BJ (cell line): ENCODE measurements at places on chromosomes 16 and 17.

- DNase-seq: no peak
These were observed 599.6 kb downstream of the TMEM114 start for GRCh38 chr16:7990626-7991260.

DNA sequence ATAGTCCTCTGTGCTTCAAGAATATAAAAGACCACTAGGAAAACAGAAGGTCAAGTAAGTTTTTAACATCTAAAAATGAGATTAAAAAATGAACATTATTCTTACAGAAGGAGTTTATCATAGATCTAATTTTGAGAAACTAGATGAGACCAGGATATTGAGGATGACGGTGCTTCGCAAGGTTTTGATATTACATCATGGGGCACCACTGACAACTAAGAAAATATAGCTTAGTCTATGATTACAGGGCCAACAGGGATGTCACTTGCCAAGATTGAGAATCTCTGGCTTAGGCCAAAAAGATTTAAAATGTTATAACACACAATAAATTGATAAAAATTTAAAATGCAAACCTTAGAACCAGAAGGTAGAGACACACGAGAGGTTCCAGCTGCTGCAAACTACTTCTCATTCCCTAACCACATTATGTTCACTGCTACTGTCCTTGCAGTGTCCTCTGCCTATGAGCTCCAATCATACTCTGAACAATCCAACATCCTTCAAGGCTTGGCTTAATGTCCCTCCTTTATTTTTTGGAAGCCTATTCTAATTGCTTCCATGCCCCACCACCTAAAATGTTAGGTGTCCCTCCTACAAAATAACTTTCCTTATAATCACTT lies 33.2 kb downstream of the USP32 start:
- DNase-seq: no peak

GRCh38 chr16:3878610-3879009 lies 1.9 kb downstream of the CREBBP start:
- DNase-seq: no peak

- peak; percentile 25 for DNase-seq
These were observed 454.1 kb downstream of the HS3ST3B1 start for GRCh38 chr17:14755002-14755401.

- no peak for DNase-seq
These were observed 48.3 kb upstream of the GPR139 start for GRCh38 chr16:20122011-20122410.

GRCh38 chr17:64459284-64459747 lies 10.4 kb downstream of the MILR1 start:
- peak; percentile 17 for DNase-seq

DNA sequence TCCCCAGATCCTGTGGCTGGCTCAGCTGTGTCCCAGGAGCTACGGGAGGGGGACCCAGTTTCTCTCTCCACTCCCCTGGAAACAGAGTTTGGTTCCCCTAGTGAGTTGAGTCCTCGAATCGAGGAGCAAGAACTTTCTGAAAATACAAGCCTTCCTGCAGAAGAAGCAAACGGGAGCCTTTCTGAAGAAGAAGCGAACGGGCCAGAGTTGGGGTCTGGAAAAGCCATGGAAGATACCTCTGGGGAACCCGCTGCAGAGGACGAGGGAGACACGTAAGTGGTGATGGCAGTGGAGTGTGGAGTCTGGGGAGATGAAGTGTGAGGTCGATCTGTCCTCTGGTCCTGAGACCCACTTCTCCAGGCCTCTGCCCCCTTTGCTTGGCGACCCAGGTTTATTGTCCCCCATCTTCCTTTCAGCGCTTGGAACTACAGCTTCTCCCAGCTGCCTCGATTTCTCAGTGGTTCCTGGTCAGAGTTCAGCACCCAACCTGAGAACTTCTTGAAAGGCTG lies 585 bp downstream of the WRAP53 start:
- no peak for DNase-seq

- no peak for DNase-seq
These were observed 61.5 kb downstream of the SLC39A11 start for GRCh38 chr17:73030995-73031394.

- no peak for DNase-seq
These were observed 765 bp downstream of the MYO18A start for GRCh38 chr17:29179232-29180033.

DNA sequence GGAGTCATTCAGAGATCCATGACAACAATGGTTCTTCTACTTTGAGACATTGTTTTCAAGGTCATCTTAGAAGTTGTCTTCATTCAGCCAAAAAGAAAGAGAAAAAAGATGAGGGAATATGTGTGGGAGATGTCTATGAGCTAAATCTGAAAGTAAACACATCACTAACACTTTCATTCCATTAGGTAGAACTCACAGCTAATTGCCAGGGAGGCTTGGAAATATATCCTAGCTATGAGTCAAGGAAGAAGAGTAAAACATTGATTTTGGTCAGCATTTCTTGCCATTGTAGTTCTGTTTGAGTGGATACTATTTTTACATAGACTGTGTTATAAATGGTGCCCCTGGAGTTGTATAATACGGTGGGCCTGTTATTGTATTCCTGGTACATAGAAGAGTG lies 316.4 kb upstream of the MYOCD start:
- no peak for DNase-seq

DNA sequence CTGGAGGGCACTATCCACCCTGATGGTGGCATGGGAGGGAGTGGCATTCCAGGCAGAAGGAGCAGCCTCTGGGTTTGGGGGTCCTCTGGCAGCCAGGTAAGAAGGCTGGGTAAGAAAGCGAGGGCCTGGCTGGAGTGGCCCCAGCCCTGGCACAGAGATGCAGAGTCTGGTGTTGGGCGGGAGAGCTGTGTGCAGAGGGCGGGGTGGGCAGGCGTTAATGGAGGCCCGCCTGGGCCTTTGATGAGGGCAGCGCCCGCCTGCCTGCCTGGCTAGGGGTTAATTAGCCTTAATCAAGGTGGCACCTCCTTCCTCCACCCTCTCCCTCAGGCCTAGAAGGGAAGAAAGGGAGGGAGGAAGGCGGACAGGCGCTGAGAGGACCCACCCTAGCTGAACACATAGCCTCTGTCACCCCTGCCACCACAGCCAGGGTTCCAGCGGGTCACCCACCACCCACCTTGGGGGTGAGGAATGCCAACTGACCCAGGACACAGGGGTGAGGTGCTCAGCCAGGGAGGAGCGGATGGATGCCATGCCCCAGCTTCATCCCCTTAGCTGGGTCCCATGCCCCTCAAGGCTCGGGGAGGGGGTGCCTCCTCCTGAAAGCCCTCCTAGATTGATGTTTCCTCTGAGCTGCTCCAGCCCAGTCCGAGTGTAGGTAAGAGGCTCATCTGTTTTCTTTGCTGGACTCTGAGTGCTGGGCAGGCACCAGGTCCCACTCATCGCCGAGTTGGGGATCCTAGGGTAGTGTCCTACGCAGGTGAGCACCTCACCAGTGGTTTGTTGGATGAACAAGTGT lies 13.4 kb upstream of the FAM83G start:
- no peak for DNase-seq

GRCh38 chr16:761625-762513 lies 1.3 kb downstream of the MSLN start:
- DNase-seq: no peak

- DNase-seq: no peak
These were observed 5.0 kb upstream of the LASP1 start for GRCh38 chr17:38864636-38865398.

DNA sequence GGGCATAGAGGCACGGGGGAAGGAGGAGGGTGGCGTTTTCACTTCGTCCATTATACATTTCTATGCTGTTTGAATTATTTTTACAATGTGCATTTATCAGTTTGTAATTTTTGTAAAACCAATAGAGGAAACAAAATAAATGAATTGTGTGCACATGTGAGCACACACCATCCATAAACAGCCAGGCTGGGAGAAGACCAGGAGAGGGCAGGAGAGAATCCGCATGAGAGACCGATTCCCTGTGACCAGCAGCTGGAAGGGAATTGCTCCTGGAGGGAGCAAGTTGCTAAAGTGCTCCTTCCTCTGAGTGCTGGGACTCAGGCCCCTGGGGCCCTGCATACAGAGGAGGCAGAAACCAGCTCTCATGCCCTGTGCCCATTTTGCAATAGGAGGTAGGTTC lies 126.0 kb downstream of the ABCC12 start:
- no peak for DNase-seq

DNA sequence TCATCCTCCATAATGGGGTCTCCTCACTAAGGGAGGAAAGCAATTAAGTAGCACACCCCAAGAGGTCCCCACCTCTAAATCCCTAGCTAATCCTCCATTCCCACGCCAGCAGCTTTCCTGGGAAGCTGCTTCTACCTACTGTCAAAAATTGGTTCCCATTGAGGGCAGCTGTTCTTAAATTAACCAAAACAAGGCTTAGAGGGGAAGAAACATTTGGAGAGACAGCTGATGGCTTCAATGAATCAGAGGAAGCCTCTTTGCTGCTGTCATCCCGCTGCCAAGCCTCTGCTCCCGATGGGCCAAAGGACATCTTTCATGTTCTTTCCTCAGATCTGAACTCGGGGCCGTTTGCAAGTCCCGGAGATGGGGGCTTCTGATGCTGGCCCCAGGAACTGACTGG lies 26.6 kb downstream of the AIPL1 start:
- DNase-seq: no peak

GRCh38 chr16:16150117-16150877 lies 73.0 kb downstream of the ABCC6 start:
- DNase-seq: no peak

DNA sequence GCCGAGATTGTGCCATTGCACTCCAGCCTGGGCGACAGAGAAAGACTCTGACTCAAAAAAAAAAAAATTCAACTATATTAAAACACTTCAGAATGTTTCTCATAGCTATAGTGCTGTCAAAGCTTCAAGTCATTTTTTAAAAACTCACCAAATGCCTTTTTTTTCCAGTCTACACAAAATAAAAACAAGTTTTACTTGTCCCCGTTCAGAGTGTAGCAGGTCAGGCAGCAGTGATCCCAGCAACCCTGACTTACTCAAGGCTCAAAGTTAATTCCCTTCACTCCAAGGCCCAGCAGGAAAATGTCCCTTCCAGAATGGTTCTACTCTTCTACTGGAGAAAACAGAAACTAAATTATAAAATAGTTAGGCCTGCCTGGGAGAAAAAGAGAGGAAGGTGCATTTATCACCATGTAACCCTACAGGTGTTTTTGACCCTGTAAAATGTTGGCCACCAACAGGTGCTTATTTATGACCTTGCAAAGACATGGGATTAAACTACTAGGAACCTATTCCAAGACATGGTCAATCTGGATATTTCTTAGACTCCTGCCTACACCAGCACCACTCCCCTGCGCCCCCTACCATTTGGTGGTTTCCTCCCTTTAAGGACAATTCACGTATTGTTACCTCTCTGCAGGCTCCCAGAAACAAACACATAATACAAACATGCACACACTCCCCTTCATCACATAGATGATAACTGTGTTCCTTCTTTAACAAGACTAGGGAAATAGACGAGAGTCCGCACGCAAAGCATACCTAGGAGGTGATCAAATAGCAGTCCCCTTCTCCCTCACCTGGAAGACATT lies 5.4 kb downstream of the AMFR start:
- DNase-seq: no peak

- no peak for DNase-seq
These were observed 504.4 kb upstream of the EEF2KMT start for GRCh38 chr16:5601957-5602356.

- DNase-seq: no peak
These were observed 14.1 kb downstream of the NXN start for GRCh38 chr17:965311-965989.

DNA sequence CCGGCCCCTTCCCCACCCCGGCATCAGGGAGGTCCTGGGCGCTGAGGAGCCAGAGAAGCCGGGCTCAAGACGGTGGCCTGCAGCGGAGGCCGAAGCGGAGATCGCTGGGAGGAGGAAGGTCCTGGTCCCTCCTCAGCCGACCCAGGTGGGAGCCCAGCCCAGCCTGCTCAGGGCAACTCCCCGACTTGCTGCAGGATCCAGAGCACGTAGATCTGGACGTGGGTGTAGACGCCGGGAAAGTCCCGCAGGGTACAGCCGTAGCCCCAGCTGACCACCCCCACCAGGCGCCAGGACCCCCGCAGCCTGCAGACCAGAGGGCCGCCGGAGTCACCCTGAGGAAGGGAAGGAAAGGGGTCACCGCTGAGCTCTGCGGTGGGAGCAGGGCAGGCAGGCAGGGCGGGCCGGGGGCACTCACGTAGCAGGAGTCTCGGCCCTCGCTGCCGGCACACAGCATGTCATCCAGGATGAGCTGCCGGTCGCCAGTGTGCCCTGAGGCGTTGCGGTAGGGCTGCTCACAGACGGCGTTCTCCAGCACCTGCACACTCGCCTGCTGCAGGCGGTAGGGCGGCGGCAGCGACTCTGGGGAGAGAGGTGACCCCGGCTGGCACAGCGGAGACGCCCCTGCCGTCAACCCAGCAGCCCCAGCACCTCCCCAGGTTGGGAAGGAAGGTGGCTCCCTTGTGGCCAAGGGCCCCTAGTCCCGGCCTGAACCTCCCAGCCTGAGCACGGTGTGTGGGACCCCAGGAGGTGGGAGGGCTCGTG lies 5.4 kb downstream of the TPSD1 start:
- no peak for DNase-seq

- no peak for DNase-seq
These were observed 9.0 kb downstream of the NOG start for GRCh38 chr17:56602292-56603130.

- DNase-seq: peak; percentile 67
These were observed 181.9 kb downstream of the SPECC1 start for GRCh38 chr17:20191056-20191455.

GRCh38 chr17:67682196-67682595 lies 35.5 kb upstream of the NOL11 start:
- DNase-seq: no peak

GRCh38 chr17:30831257-30831656 lies 509 bp upstream of the ATAD5 start:
- DNase-seq: no peak
